ENCODE measurements at places on chromosomes 1 and 21.

GRCh38 chr1:89929467-89930063 is 65.3 kb upstream of the ZNF326 start:
- peak; percentile 20 for DNase-seq

- no peak for DNase-seq
Observed at GRCh38 chr1:201222125-201222524, 31.5 kb downstream of the IGFN1 start.

DNA sequence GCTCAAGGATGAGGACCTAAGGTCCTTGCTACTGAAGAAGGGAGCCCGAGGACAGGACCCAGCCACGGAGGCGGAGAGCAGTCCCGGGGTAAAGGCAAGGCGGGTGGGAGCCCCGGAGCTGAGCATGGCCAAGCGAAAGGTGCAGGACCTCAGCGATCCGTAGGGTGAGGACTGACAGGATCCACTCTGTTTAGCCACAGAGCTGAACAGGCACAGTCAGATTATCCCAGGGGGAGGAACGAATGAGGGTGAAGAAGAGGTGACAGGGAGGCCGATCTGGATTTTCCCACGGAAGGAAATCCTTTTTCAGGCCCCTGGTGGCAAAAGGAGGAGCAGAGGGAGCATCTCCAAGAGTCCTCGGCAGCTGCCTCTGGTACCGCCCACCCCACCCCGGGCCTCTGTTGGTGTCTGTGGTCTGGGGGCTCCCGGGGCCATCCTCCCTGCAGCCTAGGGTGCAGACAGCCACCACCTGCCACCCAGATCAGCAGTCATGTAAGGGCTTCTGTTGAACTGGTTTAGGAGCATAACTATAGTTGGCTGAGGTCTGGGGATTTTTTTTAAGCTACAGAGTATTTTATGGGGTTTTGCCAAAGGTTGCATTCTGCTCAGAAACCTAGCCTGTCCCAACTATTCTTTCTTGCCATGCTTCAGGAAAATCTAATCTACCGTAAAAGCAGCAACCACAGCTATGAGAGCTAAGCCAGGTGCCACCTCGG is 32.3 kb upstream of the LBR start:
- DNase-seq, result no peak

- peak; percentile 8 for DNase-seq
Observed at GRCh38 chr1:226590614-226591013, 42.0 kb downstream of the STUM start.

DNA sequence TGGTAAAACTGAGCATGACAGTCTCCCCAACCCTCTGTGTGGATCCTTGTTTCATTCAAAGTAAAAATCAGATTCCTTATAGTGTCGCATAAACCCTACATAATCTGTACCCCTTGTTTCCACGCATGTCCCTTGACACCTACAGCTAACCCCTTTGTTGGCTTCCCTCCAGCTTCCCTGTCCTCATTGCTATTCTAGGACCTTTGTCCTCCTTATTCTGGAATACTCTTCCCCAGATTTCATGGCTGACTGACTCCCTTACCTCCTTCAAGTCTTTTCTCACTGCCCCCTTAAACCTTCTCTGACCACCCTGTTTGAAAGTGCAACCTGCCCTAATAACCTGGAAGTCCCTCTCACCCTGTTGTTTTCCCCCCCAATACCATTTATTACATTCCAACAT is 4.0 kb downstream of the RNF11 start:
- DNase-seq, result no peak

- DNase-seq, result peak; percentile 28
Observed at GRCh38 chr1:171984850-171985485, 143.7 kb downstream of the DNM3 start.

- no peak for DNase-seq
Observed at GRCh38 chr1:95829556-95829955, 595.5 kb downstream of the RWDD3 start.

DNA sequence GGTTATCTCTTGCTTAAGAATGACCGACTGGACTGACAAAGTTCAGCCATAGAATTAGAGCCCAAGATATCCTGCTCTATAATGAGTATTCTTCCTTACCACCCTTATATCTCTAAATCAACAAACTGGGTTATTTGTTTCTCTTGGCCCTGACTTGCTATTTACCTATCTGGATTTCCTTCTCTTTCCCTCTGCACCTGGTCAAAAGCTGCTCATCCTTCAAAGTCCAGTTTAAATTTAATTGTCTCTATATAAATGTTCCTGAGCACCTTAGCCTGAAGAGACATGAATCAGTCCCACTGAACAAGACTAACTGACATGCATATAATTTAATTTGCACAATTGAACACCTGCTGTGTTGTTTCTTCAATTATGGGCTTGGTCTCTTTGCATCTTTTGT is 127.1 kb upstream of the KCNJ15 start:
- no peak for DNase-seq

GRCh38 chr1:157856538-157856937 is 14.9 kb upstream of the CD5L start:
- DNase-seq, result no peak

- peak; percentile 83 for DNase-seq
Observed at GRCh38 chr1:113930499-113931161, 1.5 kb downstream of the HIPK1 start.

DNA sequence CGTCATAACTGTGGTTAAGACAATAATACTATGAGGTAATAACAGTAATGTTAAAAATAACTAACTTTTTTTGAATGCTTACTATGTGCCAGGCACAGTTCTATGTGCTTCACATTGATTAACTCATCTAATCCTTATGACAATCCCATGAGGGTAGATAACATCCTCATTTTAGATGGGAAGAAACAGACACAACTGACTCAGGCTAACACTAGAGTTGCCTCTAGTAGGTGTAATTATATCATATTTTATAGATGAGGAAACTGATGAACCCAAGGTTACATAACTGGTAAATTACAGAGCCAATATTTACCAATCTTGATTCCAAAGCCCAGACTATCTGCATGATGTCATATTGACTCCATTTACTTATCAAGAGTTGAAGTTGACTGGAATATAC is 23.5 kb downstream of the SERPINC1 start:
- no peak for DNase-seq

- DNase-seq, result no peak
Observed at GRCh38 chr1:162701286-162701685, 69.0 kb downstream of the DDR2 start.

DNA sequence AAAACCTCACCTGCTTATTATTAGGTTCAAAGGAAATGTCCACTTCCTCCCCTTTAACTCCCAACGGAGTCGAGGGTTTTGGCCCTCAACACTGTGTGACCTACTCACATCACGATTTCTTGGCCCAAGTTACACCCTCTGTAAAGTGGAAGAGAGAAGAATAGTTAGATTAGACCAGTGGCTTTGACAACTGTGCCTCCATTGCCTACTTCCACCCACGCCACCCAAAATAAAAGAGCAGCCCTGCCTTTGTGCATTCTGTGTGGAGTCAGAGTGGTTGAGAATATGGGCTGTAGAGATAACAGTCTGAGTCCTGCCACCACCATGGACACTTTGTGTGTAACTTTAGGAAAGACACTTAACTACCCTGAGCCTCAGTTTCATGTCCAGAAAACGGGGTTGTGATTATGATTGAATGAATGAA is 4.1 kb upstream of the HDGF start:
- no peak for DNase-seq

- DNase-seq, result no peak
Observed at GRCh38 chr1:90522432-90522831, 194.7 kb downstream of the BARHL2 start.

DNA sequence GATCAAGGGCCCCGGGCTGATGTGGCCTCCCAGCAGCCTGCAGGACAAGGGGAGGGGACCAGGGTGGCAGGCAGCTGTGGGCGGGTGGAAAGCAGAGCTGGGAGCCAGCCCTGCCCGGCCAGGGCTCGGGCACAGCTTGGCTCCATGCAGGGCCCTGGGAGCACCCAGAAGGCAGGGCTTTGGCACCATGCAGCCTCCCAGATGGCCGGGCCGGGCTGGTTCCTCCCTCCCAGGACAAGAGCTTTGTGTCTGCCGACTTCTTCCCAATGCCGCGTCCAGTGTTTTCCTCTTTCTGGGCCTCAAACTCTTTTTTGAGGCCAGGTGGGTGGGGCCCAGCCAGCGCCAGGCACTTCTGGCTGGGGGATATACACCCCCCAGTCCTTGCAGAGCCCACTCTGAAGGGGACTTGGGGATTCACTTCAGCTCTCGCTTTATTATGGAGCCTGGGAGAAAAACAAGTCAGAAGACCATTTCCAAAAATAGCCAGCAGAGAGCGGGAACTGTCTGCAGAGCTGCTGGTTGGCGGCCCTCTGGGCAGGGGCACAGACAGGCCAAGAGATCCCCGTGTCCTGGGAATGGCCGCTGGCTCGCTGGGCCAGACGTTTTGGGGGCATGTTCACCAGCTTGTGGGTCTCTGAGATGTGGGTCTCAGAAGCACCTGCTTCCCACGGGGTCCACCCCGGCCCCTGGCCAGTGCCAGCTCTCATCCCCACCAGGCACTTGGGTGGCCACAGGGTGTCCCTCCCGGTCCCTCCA is 103.8 kb upstream of the ARHGEF16 start:
- no peak for DNase-seq

DNA sequence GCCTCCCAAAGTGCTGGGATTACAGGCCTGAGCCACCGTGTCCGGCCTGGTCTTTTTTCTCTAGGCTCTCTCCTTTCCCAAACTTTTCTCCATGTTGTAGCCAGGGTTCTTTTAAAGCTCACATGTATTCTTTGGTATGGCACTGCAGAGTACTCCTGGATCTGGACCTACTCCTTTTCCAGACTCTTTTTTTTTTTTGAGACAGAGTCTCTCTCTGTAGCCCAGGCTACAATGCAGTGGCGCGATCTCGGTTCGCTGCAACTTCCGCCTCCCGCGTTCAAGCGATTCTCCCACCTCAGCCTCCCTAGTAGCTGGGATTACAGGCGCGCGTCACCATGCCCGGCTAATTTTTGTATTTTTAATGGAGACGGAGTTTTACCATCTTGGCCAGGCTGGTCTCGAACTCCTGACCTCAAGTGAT is 602 bp upstream of the MED18 start:
- no peak for DNase-seq

DNA sequence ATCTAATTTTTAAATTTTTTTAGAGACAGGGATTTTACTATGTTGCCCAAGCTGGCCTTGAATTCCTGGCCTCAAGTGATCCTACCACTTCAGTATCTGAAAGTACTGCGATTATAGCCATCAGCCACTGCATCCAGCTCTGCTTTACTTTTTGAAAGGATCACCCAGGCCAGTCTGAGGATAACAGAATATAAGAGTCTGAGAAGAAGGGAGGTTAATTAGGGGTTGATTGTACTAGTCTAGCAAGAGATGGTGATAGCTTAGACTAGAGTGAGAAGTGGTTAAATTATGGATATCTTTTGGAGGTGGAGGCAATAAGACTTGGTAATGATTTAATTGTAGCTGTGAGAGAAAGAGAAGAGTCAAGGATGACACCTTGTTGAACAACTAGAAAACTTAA is 32.2 kb downstream of the PHACTR4 start:
- DNase-seq, result no peak

DNA sequence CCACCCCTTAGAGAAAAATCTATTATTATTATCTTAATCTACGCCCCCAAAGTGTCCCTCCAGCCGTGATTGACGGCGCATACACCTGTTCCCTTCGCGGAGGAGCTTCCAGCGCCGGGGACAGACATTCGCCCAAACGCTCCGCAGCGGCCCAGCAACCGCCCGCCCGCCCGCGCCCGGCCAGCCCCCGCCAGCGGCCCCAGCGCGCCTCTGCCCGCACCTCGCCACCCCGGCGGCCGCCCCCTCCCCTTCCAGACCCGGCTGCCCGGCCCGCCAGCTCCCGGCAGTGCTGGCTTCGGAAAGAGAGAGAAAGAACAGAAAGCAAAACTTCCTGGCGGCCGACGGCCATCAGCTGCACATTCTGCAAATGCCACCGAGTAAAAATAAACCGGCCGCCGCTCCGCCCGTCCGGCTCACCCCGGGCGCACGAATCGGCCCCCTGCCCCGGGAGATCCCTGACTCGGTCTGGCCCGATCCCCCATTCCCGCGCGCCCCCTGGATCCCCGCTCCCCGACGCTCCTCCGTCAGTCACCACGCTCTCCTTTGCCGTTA is 1.6 kb downstream of the CASZ1 start:
- DNase-seq, result peak; percentile 9

DNA sequence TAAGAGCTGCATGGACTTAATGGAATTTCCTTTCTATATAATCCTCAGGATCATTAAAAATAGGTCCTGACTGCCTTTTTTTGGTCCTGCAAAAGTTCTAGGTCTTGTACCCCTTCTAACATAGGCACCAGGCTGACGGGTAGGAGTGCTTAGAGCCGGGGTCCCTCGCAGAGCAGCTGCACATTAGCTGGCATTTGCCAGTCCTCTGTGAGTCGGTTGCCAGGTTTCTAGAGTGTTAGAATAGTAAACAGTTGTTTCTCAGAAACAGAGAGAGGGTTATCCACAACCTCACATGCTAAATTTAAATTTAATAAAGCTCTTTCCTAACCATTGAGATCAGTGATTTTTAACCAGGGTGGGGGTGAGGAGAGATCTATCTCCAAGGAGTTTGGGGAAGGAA is 35.4 kb upstream of the HEATR1 start:
- no peak for DNase-seq

DNA sequence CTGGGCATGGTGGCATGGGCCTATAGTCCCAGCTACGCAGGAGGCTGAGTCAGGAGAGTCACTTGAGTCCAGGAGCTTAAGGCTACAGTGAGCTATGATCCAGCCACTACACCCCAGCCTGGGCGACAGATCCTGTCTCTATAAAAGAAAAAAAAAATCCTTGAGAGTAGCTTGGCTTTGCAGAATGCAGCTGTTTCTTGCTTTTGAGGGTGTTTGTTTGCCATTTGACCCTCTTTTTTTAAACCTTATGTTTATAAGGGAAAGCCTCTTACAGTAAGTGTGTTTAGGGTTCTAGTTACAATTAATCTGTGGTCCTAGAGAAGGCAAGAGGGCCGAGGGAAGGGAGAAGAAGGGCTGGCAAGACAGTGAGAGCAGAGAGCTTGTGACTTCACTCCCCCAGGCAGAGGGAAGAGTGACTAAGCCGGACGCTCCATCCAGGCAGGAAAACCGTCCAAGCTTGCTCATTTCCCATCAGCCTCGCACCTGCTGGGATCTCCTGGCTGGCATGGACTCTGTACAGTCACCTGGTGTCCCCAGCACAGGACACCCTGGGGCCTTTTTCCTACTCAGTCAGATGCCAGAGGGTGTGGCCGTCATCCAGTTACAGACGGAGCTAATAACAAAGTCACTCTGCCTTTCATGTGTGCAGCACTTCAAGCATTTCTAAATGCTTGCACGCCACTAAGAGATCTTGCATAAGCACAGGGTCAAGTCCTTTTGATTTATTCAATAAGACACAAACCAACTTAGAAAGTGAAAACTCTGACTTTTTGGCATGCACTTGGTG is 55.5 kb upstream of the PSEN2 start:
- peak; percentile 71 for DNase-seq

GRCh38 chr1:111776391-111776790 is 20.7 kb downstream of the DDX20 start:
- no peak for DNase-seq

GRCh38 chr1:94801919-94802546 is 18.1 kb upstream of the SLC44A3 start:
- peak; percentile 94 for DNase-seq

- no peak for DNase-seq
Observed at GRCh38 chr1:228445490-228445842, 28.8 kb upstream of the TRIM17 start.

GRCh38 chr1:19597496-19598309 is 46.4 kb upstream of the NBL1 start:
- DNase-seq, result peak; percentile 65

- no peak for DNase-seq
Observed at GRCh38 chr1:226126824-226127569, 59.5 kb downstream of the ACBD3 start.

GRCh38 chr1:58060559-58061170 is 485.9 kb downstream of the OMA1 start:
- no peak for DNase-seq

GRCh38 chr1:89539128-89539527 is 14.5 kb downstream of the LRRC8B start:
- DNase-seq, result no peak

Measured in iris pigment epithelial cell (primary cell).